ENCODE measurements at places on chromosomes 4 and X.
A peak's percentile ranks its signal among the peaks of the same experiment; 100 is the strongest.

DNA sequence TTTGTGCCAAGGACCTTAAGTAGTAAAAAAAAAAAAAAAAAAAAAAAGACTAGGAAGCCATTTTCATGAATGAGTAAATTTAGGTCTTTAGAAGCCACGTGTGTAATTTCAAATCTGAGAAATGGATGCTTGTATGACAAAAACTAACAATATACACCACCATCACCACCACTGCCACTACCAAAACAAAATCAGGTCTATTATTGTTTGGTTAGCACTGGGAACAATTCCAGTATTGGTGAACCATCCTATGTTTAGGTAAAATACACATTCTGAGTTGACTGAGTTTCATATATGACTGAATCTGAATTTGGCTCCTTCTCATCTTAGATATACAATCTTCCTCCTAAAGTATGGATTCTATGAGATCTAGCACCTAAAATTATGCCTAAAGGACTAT lies 8.8 kb upstream of the TMSB4X start:
- no peak for DNase-seq

GRCh38 chr4:172844556-172844955 lies 324.1 kb upstream of the GALNT7 start:
- DNase-seq: no peak

DNA sequence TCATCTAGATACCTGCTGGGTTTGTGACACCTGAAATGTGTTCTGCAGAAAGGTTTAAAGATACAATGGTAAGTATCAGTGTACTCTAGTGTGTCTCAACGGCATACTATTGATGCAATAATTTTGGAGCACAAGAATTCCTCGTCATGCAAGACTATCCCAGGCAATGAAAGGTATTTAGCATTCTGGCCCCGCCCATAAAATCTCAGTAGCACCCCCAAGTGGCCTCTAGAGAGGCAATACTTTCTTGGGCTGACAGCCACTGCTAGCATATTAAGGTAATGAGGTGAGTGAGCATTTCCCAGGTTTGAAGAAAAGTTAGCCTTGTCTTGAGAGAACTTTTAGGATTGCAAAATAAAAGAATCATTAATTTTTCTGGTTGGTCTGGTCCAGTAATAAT lies 24.0 kb downstream of the TAB3 start:
- DNase-seq: no peak

DNA sequence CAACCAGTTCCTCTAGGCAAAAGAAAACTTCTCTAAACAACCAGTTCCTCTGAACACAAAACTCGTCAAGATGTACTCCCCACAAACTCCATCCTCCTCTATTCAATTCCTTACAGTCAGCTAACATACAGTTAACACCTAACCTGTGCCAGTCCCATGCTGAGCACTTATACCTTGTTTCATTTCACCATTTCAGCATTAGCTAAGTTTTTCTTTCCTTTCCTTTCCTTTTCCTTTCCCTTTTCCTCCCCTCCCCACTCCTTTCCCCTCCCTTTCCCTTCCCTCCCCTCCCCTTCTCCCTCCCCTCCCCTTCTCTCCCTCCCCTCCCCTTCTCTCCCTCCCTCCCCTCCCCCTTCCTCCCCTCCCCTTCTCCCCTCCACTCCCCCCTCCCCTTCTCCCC lies 13.1 kb downstream of the HERC6 start:
- DNase-seq: no peak

- no peak for DNase-seq
These were observed 700 bp downstream of the VMA21 start for GRCh38 chrX:151397741-151398070.

DNA sequence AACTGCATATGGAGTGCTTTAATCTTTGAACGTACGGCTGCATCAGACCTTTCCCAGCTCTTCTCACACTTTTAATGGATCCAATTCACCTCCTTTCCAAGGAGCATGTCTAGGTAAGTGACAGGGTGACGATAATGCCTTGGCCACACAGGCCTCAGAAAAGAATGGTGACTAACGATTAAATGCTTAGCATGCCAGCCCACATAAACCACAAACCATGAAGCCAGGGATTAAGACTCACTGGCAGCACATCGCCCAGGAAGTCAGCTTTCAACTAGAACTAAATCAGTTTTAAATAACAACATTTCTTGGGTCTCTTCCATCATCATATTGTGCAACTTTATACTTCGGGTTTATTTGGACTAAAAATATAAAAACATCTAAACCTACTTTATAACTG lies 28.7 kb downstream of the INPP4B start:
- peak; percentile 52 for DNase-seq

GRCh38 chr4:132818091-132818490 lies 331.0 kb upstream of the PCDH10 start:
- no peak for DNase-seq

DNA sequence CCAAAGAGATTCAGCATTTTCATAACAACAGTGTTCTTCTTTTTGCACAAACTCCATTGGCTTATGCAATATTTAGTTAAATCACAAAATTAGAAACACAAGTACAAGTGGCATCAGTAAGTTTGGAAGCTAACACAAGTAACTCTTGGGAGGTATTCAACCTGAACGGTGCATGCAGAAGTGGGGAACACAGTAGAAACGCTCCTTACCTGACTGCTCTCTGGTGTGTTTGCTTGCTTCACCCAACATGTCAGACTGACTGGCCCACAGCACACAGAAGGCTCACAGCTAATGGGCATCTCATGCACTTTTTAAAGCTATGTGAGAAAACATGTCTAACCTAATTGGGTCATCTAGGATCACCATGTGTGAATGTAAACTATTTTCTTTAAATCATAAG lies 133.6 kb downstream of the MAGEB17 start:
- no peak for DNase-seq

DNA sequence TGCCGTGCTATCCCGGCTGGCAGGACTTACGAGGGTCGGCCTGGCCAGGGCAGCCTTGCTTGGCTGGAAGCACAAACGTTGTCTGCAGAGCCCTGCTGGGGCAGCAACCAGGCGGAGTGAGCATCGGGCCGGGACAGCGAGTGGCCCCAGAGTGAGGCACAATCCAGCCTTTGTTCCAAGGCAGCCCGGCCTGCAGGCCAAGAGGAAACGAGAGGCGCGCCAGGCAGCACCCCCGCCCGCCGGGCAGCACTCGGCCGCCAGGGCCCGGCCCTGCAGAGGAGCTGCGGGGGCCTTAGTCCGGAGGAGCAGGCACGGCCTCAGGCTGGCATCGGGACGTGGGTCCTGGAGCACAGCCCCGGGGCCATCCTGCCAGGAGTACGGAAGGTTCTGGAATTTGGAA lies 24.1 kb downstream of the FGFRL1 start:
- no peak for DNase-seq

DNA sequence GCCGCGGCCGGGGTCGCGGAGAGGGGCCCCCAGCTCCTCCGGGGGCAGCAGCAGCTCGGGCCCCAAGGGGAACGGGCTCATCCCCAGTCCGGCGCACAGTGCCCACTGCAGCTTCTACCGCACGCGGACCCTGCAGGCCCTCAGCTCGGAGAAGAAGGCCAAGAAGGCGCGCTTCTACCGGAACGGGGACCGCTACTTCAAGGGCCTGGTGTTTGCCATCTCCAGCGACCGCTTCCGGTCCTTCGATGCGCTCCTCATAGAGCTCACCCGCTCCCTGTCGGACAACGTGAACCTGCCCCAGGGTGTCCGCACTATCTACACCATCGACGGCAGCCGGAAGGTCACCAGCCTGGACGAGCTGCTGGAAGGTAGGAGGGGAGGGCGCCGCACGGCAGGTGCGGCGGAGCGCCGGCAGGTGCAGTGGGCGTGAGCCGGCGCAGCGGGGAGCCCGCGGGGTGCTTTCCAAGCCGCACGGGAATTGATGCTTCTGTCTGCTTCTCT lies 886 bp downstream of the DCLK2 start:
- DNase-seq: no peak

- DNase-seq: peak; percentile 10
These were observed 182.7 kb downstream of the KCNIP4 start for GRCh38 chr4:21765810-21766407.

- DNase-seq: no peak
These were observed 41.2 kb downstream of the SH3RF1 start for GRCh38 chr4:169229571-169230028.

DNA sequence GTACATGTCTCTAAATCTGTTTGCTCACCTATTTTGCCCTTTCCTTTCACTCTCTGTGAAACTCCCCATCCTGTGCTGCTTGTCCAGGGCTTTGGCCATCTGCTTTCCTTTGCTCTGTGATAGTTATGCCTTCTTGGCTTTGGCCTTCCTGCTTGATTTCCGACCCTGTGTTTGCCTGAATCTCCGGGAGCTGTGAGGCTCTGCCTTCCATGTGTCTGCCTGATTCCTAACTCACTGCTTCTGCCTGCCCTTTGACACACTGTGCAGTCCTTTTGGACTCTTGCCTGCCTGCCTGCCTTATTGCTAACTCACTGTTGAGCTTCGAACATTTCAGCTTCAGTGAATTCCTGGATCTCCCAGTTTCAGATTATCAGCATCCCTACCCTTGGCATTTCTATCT lies 143.1 kb downstream of the C4orf33 start:
- no peak for DNase-seq
